Lung (tissue), 17 donors: ENCODE measurements at places on chromosomes 11 and 22. TPM values are rescaled to one million over a fixed set of nuclear protein-coding genes. Genes with fewer than 3 reads are reported as not detected.

Gene UBE4A
- 53.2 TPM for total RNA-seq

DNA sequence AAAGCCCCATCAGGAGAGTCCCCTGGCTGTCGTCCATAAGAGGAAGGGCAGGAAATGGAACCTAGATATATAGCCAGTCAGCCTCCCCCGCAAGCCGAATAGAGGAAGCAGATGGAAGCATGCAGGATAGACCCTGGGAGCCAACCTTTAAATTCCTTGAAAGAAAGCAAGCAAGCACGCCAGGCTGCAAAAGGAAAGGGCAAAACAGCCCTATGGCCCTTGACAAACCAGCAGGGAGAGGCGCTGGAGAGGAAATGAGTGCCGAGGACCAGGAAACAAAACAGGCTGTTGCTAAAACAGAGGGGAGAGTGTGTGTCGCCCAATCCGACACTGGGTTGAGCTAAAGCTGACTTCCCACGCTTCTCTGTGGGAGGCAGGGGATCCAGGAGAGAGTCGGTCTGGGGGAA, 203.5 kb upstream of the MTNR1B start:
- DNase-seq = peak; percentile 55

Gene GLB1L3
- total RNA-seq = 0.18 TPM

Gene PPFIBP2
- total RNA-seq = 51.3 TPM
